ENCODE measurements at places on chromosomes 5 and 9. TPM values are rescaled to one million over a fixed set of nuclear protein-coding genes. Genes with fewer than 3 reads are reported as not detected.

GRCh38 chr5:118270526-118270925 lies 717.8 kb downstream of the DTWD2 start:
- no peak for DNase-seq

DNA sequence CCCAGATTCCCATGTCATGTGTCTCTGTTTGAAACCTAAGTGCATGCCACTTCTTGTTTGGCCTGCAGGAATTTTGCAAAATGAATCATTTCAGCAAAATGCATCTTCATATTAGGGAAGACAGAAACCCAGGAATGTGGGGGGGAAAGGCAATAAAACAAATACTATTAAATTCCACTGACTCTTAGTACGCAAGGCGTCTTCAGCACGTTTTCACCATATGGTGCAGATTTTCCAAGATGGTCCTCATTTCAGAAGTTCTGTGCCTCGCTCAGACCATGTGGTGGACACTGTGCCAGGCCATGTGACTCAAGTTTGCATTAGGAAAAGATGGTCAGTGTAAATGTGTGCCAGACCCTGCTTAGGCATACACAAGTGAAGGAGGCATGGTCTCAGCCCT lies 184.0 kb downstream of the ACTL7B start:
- DNase-seq, result peak; percentile 98

- no peak for DNase-seq
These were observed 40.7 kb upstream of the HSD17B3 start for GRCh38 chr9:96342571-96343245.

GRCh38 chr9:89596937-89597555 lies 7.8 kb upstream of the GADD45G start:
- no peak for DNase-seq

DNA sequence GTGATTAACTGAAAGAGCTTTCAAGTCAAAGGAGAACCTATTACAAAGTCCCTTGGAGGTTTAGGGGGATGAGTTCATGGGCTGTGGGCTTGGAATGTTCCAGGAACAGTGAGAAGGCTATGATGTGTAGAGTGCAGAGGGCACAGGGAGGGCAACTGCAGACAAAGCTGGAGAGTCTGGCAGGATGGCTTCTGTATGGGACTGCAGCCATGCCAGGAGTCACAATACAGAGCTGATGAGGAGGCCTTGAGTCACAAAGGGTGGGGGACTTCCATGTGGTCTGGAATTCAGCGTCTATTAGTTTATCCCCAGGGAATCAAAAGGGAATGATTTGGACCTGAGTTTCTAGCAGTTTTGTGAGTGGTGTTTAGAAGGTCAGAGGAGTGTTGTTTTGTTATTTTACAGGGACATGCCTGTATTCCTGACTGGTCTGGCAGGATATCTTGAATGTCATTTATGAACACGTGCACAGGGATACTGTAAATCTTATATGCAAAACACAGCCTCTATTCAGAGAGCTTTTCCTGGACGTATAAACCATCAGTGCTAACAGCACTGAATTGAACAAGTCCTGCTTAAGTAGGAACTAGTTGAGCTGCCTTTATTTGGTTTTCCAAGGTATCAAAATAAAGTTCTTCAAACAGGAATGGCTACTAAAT lies 14.3 kb upstream of the TEK start:
- peak; percentile 40 for DNase-seq

Gene STC2
- total RNA-seq, result 10.2 TPM

Gene SLC36A2
- total RNA-seq, result not detected
